Stimulated activated CD4-positive, alpha-beta T cell treated with anti-CD3 and anti-CD28 coated beads, Interleukin-12 subunit alpha, Interleukin-12 subunit beta, amount 100 ng/mL, for 24 hours (primary cell): ENCODE measurements at places on chromosomes 16 and 17.

DNA sequence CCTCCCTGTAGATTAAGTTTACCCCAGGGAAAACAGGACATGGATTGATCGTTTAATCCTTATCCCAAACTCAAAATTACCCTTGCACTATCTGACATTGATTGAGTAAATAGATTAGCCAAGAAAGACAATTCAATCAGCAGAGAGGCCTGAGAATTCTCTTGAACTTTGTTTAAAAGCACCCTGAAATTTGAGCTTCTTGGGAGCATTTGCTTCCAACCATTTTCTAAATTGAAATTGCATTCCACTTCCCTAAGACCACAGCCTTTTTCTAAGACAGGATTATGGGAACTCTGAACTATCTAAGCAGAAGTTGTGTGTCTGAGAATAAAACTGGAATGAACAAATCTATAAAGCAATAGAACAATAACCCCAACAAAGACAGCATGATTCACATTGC is 76.6 kb upstream of the TNRC6A start:
- DNase-seq = no peak

DNA sequence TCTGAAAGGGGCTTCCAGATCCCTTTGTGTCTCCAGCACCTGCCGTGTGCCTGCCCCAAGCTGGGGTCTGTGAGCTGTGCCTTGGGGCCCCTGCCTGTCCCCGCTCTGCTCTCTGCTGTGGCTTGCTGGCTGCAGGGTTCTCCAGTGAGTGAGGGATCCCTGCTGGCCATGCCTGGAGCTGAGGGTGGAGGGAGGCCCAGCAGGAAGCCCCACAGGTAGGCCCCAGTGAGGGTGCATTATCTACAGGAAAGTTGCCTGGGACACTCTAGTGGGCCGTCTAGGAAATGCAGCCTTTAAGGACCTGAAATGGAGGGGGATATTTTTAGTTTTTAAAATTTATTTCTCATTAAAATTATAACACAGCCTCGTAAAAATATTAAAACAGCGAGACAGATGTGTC is 50.9 kb downstream of the JPH3 start:
- DNase-seq = no peak

- DNase-seq = no peak
These were observed 27.4 kb downstream of the BCO1 start for GRCh38 chr16:81265658-81266451.

DNA sequence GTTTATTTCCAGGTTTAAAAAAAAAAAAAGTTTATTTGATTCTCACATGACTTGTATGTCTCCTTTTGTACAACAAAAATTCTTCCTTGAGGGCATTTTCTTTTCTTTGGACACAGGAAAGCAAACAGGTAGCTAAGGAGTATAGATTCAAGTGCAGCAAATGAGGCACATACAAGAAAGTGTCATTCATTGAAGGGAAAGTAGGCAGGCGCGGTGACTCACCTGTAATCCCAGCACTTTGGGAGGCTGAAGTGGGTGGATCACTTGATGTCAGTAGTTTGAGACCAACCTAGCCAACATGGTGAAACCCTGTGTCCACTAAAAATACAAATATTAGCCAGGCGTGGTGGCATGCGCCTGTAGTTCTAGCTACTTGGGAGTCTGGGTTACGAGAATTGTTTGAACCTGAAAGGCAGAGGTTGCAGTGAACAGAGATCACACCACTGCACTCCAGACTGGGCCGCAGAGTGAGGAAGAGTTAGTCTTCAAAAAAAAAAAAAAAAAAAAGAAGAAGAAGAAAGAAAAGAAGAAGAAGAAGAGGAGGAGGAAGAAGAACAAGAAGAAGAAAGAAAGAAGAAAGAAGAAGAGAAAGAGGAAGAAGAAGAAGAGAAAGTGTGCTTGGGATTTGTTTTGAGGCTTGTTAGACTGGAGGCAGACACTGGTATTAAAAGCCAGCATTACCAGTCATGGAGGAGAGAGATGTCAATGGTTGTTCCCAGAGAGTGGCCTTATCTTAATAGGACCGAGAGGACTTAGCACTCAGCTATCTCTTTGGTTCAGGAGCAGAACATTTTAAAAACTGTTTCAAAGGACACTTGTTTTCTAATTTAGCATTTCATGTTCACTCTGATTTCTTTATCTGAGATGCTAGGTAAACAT is 19.7 kb downstream of the GINS3 start:
- DNase-seq = no peak

- DNase-seq = no peak
These were observed 12.8 kb downstream of the GOSR2 start for GRCh38 chr17:46935658-46936266.

- peak; percentile 72 for DNase-seq
These were observed 1.4 kb upstream of the ALDOA start for GRCh38 chr16:30063893-30064728.

DNA sequence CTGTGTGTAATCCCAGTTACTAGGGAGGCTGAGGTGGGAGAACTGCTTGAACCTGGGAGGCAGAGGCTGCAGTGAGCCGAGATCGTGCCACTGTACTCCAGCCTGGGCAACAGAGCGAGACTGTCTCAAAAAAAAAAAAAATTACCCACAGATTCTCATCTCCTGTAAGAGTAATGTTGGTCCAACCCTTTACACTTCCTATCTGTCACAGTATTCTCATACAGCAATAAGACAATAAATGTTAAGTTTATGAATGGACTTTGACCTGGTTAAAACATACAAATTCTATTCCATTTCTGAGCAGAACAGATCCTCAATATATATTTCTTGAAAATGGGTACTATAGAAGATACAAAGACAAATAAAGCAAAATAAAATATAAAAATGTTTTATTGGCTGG is 30.4 kb upstream of the TAOK1 start:
- no peak for DNase-seq

DNA sequence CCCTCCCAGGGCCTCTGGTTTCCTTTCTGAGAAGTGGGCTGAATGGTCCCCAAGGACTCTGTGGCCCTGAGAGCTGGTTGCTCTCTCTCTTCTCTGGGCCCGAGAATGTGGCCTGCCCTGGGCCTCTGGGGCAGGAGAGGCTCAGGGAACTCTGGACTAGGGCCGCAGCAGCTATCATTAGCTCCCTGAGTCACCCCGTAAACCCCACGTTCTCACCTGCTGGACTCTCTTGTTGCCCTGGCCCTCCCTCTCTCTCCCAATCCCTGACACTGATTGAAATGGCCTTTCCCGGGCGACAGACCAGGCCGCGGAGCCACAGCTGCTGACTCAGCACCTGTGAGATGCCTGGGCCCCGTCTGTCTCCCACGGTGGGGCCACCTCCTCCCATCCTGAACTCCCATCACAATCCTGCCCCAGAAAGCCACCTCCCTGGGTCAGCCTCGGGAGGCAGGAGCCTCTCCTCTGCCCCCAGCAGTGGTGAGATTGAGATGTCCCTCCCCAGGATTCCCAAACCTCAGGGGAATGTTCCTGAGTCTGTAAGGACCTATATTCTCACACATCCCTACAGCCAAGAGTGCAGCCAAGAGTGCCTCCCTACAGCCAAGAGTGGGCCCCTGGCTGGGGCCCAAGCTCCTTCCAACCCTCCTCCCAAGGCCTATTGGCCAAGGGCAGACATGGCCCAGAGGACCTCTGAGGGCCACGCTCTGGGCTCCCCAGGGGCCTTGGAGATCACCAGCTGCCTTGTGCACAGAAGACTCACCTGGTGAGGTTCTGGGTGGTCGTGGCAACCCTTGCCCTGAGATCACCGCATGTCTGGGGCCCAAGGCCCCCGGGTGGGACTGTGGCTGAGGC is 470 bp downstream of the TRPV3 start:
- no peak for DNase-seq

DNA sequence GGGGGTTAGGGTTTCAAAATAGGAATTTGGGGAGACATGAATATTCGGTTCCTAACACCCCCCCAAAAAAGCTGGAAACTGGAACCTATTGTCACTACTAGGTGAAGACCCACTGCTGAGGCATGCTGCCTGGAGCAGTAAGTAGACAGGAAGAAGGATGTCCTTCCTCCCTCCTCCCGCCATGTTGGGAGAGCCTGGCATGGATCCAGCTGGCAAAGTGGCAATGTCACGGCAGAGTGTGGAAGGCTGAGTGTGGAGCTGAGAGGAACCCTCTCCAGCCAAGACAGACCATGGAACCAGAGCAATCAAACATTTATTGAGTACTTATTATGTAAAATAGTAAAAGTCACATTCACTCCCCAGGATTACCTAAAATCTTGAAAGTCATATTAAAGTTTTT is 49.0 kb downstream of the CCDC182 start:
- no peak for DNase-seq

DNA sequence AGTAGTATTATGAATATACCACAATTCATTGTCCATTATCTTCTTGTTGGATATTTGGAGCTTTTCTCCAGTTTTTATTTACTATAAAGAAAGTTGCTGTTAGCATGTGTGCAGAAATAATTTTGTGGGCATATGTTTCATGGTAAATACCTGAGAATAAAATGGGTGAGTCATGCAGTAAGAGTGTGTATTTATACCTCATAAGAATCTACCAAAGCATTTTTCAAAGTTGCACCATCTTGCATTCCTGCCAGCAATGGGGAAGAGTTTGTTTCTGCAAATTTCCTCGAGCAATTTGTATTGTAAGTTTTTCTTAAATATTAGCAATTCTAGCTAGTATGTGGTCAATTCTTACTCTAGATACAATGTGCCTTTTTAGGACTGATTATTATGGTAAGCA is 7.9 kb upstream of the MON1B start:
- no peak for DNase-seq

DNA sequence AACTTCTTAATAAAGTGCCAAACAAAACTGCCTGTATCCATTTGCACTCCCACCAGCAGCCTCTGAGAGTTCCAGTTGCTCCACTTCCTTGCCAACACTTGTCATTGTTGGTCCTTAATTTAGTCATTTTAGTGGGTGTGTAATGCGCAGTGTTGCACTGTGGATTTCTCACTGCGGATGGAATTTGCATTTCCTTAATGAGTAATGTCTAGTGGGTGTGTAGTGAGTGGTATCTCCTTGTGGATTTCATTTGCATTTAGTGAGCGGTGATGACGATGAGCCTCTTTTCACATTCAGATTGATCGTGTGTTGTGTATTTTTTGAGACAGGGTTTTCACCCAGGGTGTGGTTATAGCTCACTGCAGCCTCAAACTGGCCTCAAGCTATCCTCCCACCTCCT is 4.1 kb upstream of the MSLN start:
- DNase-seq = no peak

DNA sequence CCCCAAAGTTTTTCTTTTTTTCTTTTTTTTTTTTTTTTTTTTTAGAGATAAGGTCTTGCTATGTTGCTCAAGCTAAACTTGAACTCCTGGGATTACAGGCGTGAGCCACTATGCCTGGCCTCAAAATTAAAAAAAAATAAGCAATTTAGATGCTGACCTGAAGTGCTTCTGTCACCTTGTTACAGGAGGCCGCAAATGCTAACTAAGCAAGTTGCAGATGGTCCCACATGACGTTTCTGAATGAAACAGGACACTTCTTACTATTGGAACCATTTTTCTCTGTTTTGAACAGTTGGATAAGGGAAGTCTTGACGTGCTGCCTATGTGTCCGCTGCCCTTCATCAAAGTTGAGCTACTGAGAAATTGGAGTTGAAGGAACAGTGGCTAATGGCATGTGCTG is 8.8 kb downstream of the ANKRD40CL start:
- no peak for DNase-seq

GRCh38 chr16:64365448-64365931 is 756.4 kb downstream of the CDH11 start:
- DNase-seq = no peak

GRCh38 chr17:69078864-69079263 is 18.1 kb upstream of the ABCA9 start:
- no peak for DNase-seq

GRCh38 chr16:1019231-1020090 is 37.9 kb downstream of the SOX8 start:
- DNase-seq = no peak

- DNase-seq = no peak
These were observed 4.5 kb downstream of the TBX4 start for GRCh38 chr17:61456688-61457225.

DNA sequence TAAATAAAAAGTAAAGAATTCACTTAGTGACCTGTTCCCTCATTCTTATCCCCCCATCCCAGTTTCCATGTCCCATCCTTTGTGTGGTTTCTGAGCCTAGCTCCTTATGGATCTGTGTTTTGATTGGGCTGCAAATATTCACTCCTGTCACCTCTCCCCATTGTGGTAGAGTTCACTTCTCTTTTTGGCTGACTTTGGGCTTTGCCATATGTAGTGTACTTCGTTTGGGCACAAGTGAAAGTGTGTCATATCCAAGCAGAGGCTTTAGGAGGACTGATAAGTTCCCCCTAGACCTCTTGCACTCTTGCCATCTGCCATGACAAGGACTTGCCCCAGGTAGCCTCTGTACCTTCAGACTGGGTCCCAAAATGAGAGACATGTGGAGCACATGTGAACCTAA is 13.0 kb upstream of the DHRS7B start:
- no peak for DNase-seq

GRCh38 chr17:78664476-78665386 is 87.5 kb upstream of the DNAH17 start:
- DNase-seq = no peak

DNA sequence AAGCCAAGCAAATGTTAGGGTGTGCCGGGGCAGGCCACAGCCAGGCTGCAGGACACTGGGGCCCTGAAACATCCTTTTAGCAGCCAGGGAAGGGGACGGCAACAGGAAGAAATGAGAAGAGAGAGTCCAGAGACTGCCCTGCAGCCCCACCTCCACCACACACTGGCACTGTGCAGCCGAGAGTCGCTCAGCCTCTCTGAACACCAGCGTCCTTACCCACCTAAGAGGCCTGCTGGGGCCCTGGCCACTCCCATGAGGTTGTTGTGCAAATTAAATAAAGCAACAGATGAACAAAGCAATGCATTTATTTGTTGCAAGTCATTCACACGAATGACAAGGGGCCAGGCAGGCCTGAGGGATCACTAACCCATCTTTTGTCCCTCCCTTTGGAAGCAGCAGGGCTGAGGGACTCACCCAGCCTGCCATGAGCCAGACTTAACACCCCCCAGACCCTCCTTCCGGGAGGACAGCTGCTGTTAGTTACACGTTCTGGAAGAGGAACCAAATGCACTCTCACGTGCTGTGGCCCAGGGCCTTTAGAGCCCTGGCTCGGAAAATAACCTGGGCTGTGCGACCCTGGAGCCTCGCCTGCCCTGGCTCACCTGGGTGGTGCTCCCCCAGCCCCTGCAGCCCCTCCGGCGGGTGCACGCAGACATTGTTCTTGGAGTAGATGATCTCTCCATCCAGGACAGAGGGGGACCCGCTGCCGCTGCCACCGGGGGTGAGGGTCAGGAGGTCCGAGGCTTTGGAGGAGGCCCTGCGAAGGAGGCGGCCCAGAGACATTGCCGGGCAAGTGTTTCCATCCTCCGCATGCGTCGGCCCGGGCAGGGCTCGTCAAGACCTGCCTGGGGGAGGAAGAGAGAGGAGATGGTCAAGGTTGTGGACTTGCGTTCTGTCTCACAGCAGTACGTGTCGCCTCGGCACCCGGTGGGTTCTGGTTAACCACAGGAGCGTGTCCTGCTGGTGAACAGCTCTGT is 22.6 kb downstream of the TBC1D16 start:
- DNase-seq = no peak

GRCh38 chr17:44241106-44241624 is 21.7 kb upstream of the UBTF start:
- DNase-seq = no peak

GRCh38 chr17:31417051-31417792 is 25.7 kb downstream of the RAB11FIP4 start:
- no peak for DNase-seq

GRCh38 chr16:56362057-56362655 is 63.2 kb downstream of the AMFR start:
- DNase-seq = no peak
